ENCODE measurements at places on chromosomes 11 and 22.
A peak's percentile ranks its signal among the peaks of the same experiment; 100 is the strongest.

- DNase-seq = no peak
These were observed 5.9 kb upstream of the DNAJB13 start for GRCh38 chr11:73944901-73945300.

DNA sequence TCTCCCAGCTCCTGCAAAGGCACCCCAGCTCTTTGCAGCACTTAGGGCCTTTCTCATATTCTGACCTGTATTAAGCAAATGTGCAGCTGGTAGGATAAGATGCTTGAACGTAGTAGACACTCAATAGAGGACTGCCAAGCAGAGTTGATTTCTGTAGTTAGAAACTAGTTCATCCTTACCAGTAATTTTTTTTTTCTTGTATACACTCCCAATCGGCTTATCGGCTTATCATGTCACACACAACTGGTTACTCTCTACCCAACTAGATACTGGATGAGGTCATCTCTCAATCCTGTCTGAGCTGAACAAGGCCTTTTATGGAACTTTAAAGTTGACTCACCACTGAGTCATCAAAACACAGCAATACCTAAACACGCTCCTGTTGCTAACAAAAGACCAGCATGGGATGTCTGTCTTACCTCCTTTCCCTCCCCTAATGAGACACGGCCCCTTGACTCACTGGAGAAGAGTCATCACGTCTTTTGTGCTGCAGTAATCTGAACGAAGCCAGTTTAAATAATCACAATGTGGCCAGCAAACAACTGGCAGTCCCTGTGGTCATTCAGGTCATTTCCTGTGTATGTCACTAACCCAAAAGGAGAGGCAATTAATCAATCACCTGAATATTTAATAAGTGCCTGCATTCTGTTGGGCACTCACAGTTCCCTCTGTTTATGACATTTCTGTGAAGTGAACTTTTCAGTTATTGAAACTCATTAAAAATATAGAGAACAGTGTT lies 7.5 kb upstream of the WEE1 start:
- DNase-seq = peak; percentile 32

GRCh38 chr11:44515048-44515447 lies 50.4 kb upstream of the CD82 start:
- DNase-seq = no peak

GRCh38 chr22:48478124-48478523 lies 1349.5 kb downstream of the BRD1 start:
- no peak for DNase-seq

GRCh38 chr22:19121631-19122142 lies 525 bp downstream of the DGCR2 start:
- DNase-seq = no peak

DNA sequence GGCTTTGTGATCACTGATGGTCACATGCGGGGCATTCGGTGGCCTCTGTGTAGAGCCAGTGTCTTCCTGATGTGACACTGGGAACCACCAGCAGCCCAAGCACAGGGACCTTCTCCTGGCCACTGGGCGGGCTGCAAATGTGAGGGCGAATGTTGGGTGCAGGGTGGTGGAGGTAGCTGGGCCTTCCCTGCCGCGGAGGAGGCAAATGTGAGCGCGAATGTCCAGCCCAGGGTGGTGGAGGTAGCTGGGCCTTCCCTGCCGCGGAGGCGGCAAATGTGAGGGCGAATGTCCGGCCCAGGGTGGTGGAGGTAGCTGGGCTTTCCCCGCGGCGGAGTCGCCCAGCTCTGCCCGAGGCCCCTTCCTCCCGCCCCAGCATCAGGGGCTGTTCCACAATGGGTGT lies 23.3 kb downstream of the PTDSS2 start:
- no peak for DNase-seq

- no peak for DNase-seq
These were observed 220.2 kb upstream of the SNX19 start for GRCh38 chr11:131136486-131136885.

GRCh38 chr11:13595166-13595565 lies 73.3 kb upstream of the FAR1 start:
- DNase-seq = no peak

DNA sequence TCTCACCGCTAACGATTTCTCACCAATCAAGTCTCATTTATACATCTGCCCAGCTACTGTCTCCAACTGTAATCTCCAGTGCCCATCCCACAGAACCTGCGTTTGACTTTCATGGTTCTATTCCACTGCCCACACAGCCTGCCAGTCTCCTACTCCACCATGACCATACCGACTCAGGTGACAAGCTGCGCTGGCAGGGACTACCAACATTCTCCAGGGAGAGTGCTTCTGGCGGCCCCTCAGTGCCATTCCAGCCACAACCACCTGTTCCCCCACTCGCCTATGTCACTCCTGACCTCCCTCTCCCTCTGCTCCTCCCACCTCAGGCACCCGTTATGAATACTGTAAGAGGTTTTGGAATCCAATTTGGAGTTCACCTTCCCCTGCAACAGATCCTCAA lies 108.5 kb upstream of the BID start:
- no peak for DNase-seq

DNA sequence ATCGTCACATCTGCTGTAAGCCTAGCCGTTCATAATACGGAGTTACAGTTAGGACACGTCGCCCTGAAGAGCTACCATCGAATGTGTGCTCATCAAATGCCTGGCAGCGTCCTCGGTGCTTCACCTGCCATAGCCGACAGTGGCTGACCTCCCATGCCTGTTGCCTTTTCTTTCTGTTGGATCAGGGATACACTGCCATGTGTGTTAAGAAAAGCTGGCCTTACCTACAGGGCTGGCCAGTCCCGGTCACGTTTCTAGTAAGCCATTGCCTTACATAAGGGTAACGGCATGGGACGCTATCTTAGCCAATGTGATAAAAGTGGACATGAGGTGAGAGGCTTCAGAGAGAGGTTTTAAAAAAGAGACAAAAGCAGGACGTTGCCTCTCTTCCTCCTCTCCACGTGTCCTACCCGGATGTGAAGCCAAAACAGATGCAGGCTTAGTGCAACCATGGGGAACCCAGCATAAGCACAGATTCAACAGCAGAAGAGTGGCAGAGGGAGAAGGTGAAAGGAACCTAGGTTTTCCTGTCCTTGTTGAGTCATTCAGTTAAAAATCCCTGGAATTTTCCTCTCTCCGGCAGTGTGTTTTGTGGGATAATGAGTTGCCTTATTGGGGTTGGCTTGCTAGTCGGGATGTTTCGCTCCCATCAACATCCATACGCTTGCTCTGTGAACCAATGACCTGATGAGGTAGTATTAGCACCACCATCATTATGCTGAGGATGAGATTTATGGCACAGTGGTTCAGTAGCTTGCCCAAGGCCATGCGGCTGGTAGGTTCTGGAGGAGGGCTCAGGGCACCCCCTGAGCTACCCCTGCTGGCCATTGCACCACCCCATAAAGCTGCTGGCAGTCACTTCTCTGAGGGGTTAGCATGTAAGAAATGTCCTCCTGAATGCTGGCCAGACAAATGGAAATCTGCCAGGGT lies 67.4 kb upstream of the B3GAT1 start:
- no peak for DNase-seq

DNA sequence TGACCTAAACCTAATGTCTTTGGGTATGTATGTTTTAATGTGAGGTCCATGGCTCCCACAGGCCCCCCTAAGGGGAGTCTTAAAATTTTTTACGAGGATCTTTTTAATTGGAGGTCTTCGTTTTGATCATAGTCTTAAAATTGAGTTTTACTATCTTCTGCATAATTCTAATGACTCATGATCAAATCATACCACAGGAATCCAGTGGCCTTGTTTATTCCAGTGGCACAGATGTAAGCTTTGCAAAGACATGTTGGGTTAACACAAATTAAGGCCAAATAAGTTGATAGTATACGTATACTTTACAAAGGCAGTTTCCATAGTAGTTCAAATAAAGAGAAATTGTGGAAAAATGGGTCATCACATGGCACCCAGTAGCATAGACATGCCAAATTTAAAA lies 33.9 kb upstream of the FJX1 start:
- no peak for DNase-seq

DNA sequence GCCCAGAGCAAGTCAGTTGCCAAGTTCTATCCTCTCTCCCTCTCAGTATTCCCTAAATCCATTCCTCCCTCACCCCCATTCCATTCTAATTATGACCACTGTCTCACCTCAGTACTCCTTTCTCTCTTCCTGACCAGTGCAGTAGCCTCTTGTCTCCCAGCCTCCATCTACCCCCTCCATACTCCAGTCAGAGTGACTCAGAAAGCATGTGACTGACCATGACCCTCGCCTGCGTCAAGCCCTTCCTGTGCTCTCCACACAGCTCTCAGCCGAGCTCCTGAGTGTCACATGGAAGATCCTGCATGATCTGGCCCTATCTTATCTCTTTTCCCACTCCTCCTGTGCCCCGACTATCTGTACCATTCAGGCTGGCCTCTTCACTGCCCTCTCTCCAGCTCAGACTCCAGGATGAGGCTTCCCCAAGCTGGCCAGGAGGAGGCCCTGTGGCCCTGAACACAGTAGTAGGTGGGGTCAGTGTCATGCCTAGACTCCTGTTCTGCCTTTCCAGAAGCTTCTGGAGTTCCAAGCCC lies 42.6 kb downstream of the NEU3 start:
- no peak for DNase-seq

- DNase-seq = no peak
These were observed 21.0 kb downstream of the WEE1 start for GRCh38 chr11:9594267-9595046.

DNA sequence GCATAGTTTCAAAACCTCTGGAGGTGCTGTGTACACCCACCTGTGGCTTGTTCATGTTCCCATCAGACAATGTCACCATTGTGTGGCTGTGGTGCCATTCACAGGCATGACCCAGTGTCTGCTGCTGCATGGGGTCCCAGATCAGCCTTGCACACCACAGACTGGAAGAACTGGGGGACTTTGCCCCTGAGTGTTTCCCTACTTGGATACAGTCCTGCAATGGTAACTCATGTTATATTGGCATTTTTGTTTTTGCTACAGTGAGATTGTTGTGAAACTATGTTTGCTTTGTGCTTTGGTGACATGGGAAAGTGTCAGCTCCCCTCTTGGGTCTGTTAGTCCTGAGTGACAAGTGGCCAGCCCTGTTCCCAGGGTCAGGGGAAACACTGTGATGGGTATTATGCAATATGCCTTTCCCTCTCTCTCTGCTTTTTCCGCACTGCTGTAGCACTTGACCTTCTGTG lies 108.8 kb downstream of the NAV2 start:
- DNase-seq = no peak

DNA sequence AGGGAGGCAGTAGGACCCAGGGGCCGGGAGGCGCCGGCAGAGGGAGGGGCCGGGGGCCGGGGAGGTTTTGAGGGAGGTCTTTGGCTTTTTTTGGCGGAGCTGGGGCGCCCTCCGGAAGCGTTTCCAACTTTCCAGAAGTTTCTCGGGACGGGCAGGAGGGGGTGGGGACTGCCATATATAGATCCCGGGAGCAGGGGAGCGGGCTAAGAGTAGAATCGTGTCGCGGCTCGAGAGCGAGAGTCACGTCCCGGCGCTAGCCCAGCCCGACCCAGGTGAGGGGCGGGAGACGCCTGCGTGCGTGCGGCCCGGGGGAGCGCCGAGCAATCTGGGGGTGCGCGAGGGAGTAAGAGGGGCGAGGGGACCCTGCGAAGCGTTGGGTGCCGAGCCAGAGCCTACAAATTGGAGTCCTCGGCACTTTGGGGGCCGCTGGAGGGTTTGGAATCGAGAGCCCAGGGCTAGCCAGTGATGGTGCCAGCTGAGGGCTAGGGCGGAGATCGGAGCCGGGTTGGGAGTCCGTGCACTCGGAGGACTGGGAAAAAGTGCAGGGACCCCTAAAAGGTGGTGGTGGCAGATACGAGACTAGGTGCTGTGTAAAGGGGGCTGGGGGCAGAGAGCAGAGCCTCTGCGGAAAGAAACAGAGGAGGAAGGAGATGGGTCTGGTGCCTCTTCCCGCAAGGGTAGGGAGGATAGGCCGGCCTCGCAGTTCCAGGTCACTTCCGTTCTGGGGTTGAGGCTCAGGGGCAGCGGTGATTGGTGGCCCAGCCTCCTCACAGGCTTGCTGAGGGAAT lies at the start of gene SERPINH1:
Gene SERPINH1 (plus strand): TSS at position 206 of the 788 bp plus-strand sequence. CDS start 4,097 bp downstream, outside the sequence.
- peak; percentile 49 for DNase-seq

DNA sequence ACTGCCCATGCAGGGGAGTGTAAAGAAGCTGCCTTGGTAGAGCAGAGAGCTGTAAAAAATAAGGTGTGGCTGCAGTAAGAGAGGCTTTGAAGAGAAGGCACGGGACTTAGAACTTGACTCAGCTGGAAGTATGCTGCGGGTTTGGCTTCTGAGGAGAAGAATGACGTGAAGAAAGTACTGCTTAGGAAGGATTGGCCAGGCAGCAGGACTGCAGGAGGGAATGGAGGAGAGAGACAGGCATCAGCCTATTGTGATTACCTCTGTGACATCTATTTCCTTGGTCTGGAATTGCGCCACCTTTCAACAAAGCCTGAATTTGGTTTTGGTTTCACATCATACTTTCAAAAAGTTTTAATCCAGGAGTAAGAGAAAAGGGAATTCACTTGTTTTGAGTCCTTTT lies 22.5 kb downstream of the PRRG4 start:
- no peak for DNase-seq

DNA sequence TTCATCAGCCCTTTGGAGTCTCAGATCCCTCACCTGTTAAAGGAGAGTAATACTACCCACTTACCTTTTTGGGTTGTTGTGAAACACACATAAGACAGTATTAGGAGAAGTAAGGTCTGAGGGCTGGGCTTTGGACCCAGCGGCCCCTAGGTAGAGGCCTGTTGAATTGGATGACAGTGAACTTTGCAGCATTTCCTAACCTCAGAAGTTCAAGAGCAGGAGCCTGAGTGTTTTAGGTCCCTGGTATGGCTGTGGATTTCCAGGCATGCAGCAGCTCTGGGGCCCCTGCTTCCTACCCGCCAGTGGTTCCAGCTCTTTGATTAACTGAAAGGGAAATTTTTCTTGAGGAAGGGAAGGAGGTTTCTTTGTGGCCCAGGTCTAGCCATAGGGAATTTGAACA lies 58.9 kb downstream of the TEAD1 start:
- DNase-seq = no peak

GRCh38 chr11:120108154-120108784 lies 29.6 kb downstream of the TRIM29 start:
- DNase-seq = peak; percentile 46

GRCh38 chr11:102799681-102800340 lies 1.9 kb upstream of the MMP1 start:
- DNase-seq = no peak

DNA sequence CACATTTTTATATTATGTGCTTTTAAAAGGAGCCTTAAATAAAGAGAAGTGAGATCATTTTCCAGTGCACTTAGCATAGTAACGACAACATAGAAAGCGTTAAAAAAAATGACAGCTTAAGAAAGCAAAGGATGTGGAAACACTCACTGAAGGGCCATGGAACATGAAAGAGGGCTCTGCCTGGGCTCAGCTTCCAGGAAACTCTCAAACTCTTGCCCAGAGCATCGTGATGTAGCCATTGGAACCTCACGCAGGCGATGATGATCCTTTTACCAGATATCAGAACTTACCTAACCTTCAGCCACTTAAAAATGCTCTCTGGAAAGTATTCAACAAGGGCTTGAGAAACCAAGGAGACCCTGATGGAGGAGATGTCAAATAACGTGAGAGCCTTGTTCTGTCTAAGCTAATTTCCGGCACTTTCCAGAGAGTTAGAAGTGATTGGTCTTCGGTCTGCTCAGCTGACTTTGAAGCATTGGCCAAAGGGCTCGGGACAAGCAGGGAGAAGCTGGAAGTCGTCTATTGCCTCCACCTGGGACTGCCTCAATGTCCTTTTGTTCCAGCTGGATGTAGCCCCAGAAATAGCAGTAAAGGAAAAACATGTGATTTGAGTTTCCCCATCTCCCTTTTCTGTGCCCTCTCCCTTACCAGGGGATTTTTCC lies 21.5 kb upstream of the ETS1 start:
- DNase-seq = no peak

All from stimulated activated CD4-positive, alpha-beta T cell treated with anti-CD3 and anti-CD28 coated beads, Interleukin-1b, Interleukin-23, amount 100 ng/mL, for 24 hours (primary cell).